Mesendoderm (in vitro differentiated cells): ENCODE measurements at places on chromosomes 3 and 15.
A peak's percentile ranks its signal among the peaks of the same experiment; 100 is the strongest.

GRCh38 chr15:71011503-71012155, 103.6 kb upstream of the THSD4 start:
- DNase-seq, result peak; percentile 31

- no peak for DNase-seq
Measured at GRCh38 chr3:58657036-58657520, 9.5 kb downstream of the FAM3D start.

- no peak for DNase-seq
Measured at GRCh38 chr15:76667943-76668715, 237.0 kb downstream of the SCAPER start.

DNA sequence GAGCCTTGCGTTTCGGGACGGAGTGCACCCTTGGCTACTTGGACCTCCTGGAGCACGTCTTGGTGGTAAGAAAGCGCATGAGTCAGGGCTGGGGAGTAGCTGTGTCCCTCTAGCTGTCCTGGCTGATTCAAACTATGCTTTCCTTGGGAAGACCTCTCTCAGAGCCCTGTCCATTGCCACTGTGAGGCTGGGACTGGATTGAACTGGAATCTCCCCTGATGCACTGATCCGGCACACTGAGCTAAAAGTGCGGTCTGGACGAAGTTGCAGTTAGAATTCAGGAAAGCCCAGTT, 232.6 kb upstream of the TPM1 start:
- no peak for DNase-seq

DNA sequence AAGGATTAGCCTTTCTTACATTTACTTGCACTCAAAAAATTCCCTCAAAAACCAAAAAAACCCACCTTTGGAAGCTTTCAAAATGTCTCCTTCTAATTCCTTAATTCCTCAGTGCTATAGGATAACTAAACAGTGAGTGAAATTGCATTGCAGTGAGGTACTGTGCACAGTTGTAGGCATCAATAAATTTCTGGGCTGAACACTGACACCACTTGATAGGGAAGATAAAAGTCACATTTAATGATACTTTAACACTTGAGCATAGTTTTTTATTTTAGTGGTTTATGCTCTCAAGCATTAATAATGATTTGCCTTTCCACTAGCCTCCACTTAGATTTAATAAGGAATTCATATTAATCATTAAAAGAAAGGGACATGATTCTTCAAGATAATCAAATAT, 52.3 kb downstream of the MAP2K5 start:
- no peak for DNase-seq

DNA sequence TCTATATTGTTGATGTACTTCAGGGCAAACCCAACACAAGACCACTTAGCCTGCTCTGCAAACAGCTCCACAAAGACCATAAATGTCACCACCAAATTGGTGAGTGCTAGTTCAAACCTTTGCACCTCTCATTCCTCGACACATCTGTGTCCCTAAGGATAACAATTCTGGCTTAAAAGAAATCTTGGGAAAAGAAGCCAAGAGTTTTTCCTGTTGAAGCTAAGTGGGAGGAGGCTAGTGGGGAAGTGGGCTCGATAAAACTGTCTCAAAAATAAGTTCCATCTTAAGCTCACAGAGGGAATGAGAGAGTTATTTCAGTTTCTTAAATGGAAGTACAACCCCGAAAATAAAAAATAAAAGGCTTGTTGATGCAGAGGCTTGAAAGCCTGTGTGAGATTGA, 40.4 kb upstream of the PRICKLE2 start:
- no peak for DNase-seq

GRCh38 chr3:197168063-197168462, 130.3 kb downstream of the DLG1 start:
- peak; percentile 69 for DNase-seq

DNA sequence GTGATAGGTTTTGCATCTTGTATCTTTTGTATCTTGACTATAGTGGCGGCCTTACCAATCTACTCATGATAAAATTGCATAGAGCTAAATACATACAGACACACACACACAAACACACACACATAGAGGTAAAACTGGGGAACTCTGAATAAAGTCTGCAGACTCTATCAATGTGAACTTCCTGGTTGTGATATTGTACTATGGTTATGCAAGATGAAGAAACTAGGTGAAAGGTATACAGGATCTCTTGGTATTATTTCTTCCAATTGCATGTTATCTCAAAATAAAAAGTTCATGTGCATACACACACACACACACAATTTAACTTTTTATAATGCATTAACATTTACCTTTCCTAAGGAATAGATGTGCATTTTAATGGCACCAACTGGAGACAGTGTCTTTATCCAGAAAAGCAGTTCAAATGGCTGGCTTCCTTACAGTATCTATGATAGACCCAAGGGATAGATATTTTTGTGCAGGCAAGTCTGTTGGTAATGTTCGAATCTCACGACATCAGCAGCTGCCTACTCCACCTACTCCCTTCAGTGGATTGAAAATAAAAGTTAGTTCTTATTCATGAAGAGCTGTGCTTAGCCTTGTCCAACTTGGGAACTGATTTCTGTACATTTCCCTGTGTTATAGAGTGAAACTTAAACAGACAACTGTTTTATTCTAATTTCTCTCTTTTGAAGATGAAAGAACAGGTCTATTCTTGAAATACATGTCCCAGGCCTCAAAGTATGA, 46.9 kb upstream of the SPRED1 start:
- DNase-seq, result no peak

DNA sequence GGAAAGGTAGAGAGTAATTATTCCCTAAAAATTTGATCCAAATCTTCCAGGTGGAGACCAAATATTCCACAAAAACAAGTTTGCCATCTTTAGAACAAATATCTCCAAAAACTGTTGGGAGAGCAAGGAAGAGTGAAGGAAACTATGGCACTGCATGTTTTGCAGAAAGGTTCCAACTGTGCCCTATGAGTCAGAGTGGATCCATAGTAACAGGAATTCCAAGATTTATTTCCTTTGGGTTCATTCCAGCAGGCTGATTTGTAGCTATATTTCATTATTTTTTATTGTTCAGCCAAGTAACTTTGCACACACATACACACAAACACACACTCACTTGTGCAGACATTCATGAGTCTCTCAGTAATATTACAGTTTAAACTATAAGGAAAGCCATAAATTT, 459.7 kb upstream of the EPHA6 start:
- DNase-seq, result no peak

GRCh38 chr3:67037615-67038014, 39.5 kb downstream of the KBTBD8 start:
- DNase-seq, result no peak

DNA sequence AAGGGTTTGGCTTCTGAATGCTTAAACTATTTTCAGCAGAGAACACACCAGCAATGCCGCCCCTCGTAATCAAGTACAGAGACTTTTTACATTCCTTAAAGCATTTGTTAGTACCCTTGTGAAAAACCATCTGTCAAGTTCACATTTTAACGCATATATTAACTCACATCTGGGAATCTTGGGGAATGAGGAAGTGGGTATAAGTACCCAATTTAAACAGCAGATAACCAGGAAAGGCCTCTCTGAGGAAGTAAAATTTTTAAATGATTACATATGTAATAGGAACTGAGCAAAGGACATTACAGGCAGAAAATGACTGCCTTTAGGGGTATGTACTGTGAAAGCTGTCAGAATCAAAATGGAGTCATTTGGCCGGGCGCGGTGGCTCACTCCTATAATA, 12.8 kb upstream of the CFAP44 start:
- DNase-seq, result no peak

GRCh38 chr15:28006116-28006905, 92.8 kb downstream of the OCA2 start:
- no peak for DNase-seq

- DNase-seq, result peak; percentile 40
Measured at GRCh38 chr3:11544412-11545181, 99.1 kb downstream of the VGLL4 start.

DNA sequence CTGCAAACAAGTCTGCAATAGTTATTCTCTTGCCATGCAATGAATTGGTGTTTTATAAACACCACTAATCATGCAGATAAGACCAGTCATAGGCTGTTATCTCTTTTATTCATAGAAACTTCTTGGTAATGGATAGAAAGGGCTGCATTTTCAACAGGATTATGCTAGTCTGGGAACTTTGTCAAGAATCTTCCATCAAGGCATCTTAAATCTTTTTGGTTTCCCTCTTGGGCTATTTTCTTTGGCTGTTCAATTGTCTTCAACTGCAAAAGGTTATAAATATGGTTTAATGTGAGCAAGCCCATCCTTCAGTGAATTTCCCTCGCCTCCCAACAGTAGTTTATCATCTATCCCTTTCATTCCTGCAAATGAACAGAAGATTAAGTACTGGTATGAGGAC, 59.0 kb upstream of the MINAR1 start:
- no peak for DNase-seq

DNA sequence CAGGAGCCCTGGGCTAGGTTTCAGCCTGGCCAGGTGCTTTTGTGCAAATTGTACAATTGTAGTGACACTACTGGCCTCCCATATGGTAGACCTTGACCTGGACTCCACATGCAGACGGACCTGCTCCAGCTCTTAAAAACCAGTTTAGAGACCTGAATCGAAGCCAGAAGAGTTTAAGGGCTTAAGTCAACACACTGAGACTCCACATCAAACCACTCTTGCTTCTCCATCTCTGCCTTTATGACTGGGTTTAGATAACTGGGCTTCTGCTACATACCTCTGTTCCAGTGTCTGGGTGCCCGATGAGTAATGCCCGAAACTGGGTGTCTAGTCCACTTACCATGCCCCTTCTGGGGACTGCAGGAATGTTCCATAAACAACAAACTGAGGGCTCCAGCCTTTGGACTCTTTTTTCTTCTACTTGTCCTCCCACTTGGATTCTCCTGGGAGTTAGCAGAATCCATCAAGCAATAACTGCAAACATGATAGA, 32.8 kb downstream of the TMEM212 start:
- no peak for DNase-seq

DNA sequence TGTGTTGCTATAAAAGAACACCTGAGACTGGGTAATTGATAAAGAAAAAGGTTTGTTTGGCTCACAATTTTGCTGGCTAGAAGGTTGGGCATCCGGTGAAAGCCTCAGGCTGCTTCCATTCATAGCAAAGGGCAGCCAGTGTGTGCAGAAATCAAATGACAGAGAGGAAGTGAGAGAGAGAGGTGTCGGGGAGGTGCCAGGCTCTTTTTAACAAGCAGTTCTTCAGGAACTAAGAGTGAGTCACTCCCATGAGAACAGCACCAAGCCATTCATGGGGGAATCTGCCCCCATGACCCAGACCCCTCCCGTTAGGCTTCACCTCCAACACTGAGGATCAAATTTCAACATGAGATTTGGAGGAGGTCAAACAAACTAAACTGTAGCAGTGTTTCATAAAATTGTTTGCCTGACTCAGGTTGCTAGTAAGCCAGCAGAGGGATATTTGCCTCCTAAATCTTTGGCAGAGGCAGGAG, 4.5 kb upstream of the PARP15 start:
- peak; percentile 71 for DNase-seq

DNA sequence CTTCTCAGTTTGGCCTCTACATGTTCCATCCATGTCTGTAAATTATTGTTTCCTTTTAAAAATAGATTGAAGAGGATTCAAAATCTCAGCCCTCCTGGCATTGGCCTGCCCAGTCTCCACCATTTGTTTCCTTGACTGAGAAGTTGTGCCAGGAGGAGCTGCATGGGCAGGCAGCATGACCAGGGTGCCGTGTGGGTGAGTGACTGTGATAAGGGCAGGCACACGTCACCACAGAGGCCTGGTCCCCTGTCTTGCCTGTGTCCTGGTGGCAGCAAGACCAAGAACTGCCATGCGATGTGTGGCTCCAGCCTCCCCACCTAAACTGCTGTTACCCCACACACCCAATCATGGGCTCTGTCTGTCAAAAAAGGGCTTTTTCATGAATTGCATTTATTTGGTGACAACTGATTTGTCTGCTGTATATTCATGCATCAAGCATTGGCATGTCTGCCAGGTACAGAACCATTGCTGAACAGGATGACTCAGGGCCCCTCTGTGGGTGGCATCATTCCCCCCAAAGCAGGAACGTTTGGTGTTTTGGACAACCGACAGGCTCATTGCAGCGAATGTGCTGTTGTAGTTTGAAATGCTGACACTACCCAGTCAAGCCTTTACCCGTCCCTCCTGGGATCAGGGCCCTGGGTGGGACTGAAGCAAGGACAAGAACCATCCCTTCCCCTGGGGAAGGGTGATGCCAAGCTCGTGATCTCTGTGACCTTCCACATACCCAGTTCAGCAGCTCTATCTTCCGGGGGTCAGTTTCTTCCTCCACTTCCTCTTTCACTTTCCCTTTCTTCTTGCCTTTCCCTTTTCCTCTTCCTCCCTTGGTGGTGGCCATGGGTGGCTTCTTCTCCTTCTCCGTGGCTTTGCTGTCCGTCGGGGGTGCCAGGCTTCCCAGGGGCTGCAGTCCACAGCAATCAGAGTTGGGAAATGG, 51.6 kb downstream of the TRPM1 start:
- DNase-seq, result no peak

DNA sequence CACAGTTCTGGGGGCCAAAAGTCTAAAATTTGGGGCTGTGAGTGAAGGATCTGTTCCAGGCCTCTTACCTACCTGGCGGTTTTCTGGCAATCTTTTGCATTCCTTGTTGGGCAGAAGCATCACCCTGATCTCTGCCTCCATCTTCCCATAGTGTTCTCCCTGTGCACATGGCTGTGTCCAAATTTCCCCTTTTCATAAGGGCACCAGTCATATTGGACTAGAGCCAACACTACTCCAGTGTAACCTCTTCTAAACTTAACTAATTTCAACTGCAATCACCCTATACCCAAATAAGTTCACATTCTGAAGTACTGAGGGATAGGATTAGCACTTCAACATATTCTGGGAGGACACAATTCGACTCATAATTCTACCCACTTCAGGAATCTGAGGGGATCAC, 85.0 kb downstream of the CCNL1 start:
- DNase-seq, result no peak

DNA sequence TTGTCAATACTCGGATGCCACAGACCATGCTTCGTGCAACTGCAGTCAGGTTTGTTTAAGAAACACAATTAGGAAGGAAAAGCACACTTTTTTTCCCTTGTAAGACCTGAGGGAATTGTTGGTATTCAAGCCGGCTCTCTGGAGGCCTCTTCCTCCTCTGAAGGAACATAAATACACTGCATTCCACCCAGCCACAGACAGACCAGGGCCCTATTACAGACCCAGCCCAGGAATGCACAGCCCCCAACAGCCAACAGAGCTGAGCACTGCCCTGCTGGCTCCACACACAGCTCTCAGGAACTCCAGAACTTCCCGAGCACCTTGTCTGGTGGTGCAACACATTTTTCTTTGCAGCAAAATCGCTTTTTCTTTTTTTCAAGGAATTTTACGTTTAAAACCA, 488.7 kb upstream of the PROK2 start:
- peak; percentile 94 for DNase-seq

GRCh38 chr3:168876346-168877035, 780.8 kb upstream of the GOLIM4 start:
- peak; percentile 74 for DNase-seq

GRCh38 chr3:13706886-13707285, 158.0 kb downstream of the FBLN2 start:
- DNase-seq, result no peak
